ENCODE measurements at places on chromosomes 1 and 21.

- no peak for DNase-seq
Observed at GRCh38 chr1:178986204-178986603, 39.5 kb upstream of the FAM20B start.

DNA sequence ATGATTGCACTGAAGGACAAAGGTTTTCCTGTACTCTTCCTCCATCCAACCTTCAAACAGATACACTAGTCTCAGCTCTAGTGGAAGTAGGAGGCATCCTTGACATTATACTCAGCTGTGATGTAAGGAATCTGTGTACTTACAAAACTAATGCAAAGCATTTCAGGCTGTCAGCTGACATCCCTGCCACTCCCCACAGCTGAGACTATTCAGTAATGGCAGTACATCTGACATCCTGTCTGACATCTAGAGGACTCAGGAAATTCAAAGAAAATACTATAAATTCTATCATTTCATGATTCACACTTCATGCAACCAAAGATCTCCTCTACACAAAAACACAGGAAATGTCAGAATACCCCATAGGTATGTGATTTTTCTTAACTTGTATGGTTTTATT is 325.8 kb downstream of the SMYD3 start:
- DNase-seq, result no peak

DNA sequence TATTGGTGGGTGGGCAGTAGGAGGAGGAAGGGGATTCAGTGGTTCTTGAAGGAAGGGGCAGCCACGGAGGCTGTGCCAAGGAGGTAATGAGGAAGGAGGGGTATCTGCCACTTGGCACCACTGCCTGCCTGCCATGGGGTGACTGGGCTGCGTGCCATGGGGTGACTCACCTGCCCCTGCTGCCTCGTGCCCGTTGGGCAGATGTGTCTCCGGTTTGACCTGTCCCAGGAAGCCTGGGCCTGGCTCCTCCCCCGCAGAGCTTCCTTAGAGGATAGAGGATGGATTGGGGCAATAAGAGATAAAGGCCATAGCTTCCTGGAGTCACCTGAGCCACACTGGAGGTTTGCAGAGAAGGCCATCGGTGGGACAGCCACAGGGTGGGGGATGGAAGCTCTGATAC is 1.7 kb downstream of the PADI3 start:
- DNase-seq, result no peak

GRCh38 chr1:229365569-229365968 is 22.7 kb upstream of the CCSAP start:
- no peak for DNase-seq

GRCh38 chr21:25560271-25560685 is 47.0 kb downstream of the MRPL39 start:
- no peak for DNase-seq

DNA sequence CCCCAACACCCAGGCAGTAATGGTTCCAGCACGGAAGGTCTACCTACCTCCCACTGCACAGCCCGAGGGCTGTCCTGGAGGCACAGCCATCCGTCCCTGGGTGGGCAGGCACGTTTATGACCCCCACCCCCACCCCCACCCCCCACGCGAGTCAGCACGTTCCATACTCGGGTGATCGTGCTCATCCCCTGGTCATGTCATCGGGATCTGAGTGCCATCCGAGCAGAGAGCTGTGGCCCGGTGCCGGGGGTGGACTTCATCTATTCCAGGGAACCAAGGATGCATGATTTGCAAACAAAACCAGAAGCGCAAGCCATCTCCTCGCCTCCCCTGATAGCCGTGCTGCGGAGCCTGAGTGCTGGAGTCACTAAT is 1.1 kb downstream of the TSPEAR start:
- no peak for DNase-seq

- no peak for DNase-seq
Observed at GRCh38 chr1:11334821-11335220, 61.8 kb downstream of the UBIAD1 start.

GRCh38 chr1:31859719-31860118 is 43.9 kb upstream of the SPOCD1 start:
- no peak for DNase-seq

GRCh38 chr1:10216090-10216749 is 5.8 kb downstream of the KIF1B start:
- DNase-seq, result peak; percentile 63

- peak; percentile 83 for DNase-seq
Observed at GRCh38 chr1:38444770-38445442, 398.3 kb upstream of the POU3F1 start.

- no peak for DNase-seq
Observed at GRCh38 chr1:115348636-115349035, 10.6 kb upstream of the NGF start.

- no peak for DNase-seq
Observed at GRCh38 chr21:31885146-31885545, 12.3 kb downstream of the HUNK start.

GRCh38 chr1:149844650-149845255 is 54.6 kb upstream of the BOLA1 start:
- DNase-seq, result no peak

DNA sequence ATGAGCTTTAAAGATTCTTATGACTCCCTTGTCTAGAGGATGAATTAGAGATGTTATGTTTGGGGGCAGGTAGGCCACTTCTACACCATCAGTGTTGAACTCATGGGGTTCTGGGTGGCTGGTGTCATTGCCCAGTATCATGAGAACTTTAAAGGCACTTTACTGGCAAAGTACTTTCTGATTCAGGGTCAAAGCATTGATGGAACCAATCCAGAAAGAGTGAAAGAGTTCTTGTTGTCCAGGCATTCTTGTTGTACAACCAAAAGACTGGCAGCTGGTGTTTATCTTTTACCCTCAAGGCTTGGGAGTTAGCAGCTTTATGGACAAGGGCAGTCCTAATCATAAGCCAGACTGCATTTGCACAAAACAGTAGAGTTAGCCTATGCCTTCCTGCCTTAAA is 673.0 kb downstream of the USP25 start:
- DNase-seq, result peak; percentile 47

Measured in NCI-H82 (cell line).